Smooth muscle cell of bladder (primary cell): ENCODE measurements at places on chromosomes 1 and 21. TPM values are rescaled to one million over a fixed set of nuclear protein-coding genes. Genes with fewer than 3 reads are reported as not detected.

The RHD gene
- total RNA-seq: not detected in 2 replicates

The IRF6 gene
- 0.09 and 0.14 TPM in 2 replicates for total RNA-seq

The HNRNPR gene
- 70.7 and 78.8 TPM in 2 replicates for total RNA-seq

The KLHDC9 gene
- 1.2 and 1.8 TPM in 2 replicates for total RNA-seq

The VANGL2 gene
- total RNA-seq: not detected in 2 replicates

The LCE2C gene
- total RNA-seq: not detected in 2 replicates
